Activated T-cell treated with anti-CD3 and anti-CD28 coated beads, Interleukin-2, amount 50 U/mL, for 72 hours (primary cell): ENCODE measurements at places on chromosomes 12 and 14. TPM values are rescaled to one million over a fixed set of nuclear protein-coding genes. Genes with fewer than 3 reads are reported as not detected.

GRCh38 chr14:87233266-87233665, 759.7 kb downstream of the GALC start:
- DNase-seq: no peak

PTCSC3 gene
- total RNA-seq: not detected

MMP19 gene
- 0.41 TPM for total RNA-seq

KRT80 gene
- not detected for total RNA-seq

KCNJ8 gene
- total RNA-seq: not detected
